Activated CD4-positive, alpha-beta T cell treated with anti-CD3 and anti-CD28 coated beads for 36 hours (primary cell): ENCODE measurements at places on chromosomes 6 and 20. TPM values are rescaled to one million over a fixed set of nuclear protein-coding genes. Genes with fewer than 3 reads are reported as not detected.

- DNase-seq, result no peak
Observed at GRCh38 chr6:40152701-40153436, 218.6 kb upstream of the MOCS1 start.

DNA sequence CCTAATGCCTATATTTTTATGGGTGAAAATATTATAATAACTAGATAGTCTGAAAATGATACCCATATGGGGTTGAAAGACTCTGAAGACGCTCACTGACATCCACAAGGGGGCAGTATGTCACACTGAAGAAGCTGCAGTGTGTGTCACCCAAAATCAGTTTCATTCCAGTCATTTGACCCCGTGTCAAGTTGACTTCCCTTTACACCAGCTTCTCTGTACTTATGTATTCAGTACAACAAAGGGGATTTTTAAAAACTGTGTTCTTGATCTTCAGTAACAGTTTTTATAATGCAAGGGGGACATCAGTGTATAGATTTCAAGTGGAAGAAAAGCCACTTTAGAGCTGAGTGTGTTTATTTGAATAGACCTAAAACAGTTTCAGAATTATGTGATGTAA, 19.3 kb downstream of the FAXC start:
- DNase-seq, result peak; percentile 80

DNA sequence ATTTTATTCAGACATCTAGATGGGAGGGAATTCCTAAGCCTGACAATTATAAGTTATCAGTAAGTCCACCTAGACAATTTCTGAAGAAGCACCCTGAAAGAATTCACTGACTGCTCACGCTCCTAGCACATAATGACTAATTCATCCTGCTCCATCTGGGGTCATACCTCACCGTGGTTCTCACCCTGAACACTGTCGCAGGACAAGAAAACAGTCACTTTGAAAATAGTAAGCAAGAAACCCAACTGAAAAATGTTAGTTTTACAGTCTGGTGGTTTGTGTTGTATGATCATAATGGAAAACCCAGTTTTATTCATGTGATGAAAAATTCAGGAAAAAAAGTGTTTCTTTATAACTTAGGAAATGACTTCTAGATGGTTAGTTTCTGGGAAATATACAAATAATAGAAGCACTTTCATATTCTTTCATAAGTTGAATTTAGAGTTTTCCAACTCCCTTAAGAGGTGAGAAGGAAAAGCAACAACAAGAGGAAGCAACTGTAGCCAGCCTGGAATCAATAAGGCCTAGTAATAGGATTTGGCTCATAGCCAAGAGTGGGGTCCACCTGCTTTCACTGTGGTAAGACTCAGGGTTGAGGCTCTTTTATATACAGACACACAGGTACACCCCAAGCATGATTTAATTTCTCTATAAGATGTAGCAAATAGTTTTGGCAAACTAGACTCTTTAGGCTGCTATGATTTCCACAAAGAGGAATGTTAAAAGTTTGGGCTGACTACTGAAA, 94.1 kb downstream of the HIVEP2 start:
- DNase-seq, result peak; percentile 66

Gene LAMA4
- not detected for total RNA-seq

Gene LY6G6F
- not detected for total RNA-seq
